ENCODE measurements at places on chromosomes 5 and 9.

DNA sequence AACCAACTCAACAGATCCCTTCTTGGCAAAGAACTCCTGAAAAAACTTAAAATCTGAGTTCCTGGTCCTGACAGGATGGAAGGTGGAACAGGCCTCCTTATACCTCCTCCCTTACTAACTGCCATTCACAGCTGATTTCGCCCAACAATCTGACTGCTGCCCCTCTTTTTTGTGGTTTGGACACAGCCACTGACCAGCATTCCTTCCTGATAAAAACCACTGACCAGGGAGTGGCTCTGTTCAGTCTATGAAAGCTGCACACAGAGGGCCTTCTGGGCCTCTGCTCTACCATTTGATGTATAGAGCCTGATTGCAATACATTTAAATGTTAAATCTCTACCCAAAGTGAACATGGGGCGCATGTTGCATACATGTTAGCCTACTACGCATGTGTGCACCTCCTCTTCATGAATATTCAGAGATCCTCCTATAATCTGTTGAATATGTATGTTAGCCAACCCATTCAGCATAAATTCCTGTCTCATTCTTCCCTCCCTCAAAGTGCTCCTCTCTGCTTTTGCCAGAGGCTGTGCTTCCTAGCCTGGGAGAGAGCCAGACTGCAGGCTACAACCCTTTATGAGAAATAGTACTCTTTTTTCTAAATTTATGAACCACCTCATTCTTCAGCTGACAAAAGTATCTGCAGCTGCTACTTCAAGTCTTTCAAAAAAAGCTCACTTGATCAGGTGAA lies 93.7 kb upstream of the MRPS30 start:
- no peak for DNase-seq

DNA sequence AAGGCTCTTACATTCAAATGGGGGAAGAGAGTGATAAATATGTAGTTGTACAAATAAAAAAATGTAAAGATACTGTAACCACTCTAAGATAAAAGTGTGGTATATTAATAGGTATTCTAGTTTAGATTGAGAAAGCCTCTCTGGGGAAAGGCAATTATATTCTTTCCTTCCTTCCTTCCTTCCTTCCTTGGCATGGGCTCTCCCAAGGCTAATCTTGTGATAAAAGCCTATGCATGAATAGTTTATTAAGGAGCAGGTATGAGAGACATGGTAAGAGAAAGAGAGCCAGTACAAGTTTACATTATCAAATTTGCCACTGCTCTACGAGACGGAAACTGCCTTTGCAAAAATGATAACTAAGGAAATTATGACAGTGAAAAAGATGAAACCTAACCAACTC lies 588.8 kb downstream of the PRELID2 start:
- no peak for DNase-seq

GRCh38 chr5:107289030-107289714 lies 381.6 kb downstream of the EFNA5 start:
- no peak for DNase-seq

- no peak for DNase-seq
Observed at GRCh38 chr9:37030611-37030939, 3.5 kb downstream of the PAX5 start.

- DNase-seq: no peak
Observed at GRCh38 chr9:115216873-115217272, 98.9 kb upstream of the TNC start.

GRCh38 chr5:21644032-21644431 lies 1209.1 kb downstream of the CDH12 start:
- DNase-seq: no peak

DNA sequence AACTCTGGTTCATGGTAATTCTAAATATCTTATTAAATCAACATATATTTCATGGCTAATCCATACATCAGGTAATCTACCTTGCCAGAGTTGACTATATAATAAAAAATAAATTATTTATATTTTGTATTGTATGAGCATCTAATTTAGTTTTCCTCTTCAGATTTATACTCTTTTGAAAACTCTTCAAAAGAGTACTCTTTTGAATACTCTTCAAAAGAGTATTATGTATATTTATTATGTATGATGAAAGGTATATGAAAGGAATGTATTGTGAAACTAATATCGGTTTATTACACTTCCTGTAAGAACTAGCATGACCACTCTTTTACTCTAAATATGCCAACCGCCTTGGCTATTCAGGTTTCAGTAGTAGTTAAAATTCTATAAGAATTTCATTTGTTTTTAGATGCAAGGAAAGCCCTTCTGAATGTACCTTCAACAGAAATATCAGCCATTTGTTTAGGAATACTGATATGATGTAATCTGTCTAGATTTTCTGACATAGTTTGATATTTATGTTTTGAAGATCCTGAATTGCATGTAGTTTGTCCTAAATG lies 178.7 kb downstream of the WDR70 start:
- no peak for DNase-seq

- DNase-seq: no peak
Observed at GRCh38 chr5:169626779-169627178, 10.3 kb upstream of the DOCK2 start.

GRCh38 chr5:127909821-127910220 lies 173.7 kb upstream of the SLC12A2 start:
- DNase-seq: no peak

DNA sequence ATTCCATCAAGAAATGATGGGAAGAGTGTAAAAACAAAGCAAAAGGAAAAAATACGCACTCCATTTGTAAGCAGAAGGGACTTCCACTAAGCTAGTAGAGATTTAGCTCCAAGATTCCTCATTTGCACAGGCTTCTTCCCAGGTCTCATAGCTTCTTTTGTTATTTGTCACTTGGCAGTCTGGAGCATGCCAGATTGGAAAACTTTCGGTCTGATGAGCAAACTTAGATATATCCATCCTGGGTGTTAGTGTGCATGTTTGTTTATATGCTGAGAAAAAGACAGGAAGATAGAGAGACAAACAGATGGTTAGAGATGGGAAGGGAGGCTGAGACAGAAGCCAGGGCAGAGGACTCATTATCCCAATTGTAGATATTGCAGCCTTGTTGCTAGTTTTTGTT lies 1644.5 kb upstream of the NUDT12 start:
- peak; percentile 80 for DNase-seq

Data from NCI-H446 (cell line).